Kasumi-1 (cell line): ENCODE measurements at places on chromosomes 2 and 18.

DNA sequence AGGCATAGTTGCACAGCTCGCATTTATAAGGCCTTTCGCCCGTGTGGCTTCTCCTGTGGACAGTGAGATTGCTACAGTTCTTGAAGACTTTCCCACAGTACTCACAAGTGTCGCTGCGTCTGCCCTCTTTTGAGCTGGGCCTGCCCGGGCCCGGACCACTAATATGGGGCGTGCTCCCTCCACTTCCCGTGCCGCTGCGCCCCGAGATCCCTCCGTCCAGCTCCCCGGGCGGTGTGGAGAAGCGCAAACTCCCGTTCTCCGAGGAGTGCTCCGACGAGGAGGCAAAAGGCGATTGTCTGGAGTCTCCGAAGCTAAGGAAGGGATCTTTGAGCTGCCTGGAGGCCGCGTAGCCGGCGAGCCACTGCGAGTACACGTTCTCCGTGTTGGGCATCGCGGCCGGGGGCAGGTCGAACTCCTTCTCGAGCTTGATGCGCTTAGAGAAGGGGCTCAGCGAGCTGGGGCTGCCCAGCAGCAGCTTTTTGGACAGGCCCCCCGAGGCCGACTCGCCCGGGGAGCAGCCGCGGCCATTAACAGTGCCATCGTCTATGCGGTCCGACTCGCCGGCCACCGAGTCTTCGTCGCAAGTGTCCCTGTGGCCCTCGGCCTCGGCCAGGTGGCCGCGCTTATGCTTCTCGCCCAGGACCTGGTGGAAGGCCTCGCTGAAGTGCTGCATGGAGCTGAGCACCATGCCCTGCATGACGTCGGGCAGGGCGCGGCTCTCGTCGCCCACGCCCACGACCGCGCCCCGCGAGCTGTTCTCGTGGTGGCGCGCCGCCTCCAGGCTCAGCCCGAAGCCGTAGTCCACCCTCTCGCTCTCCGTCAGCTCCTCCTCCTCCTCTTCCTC, 92.7 kb downstream of the BCL11A start:
- DNase-seq: no peak

- peak; percentile 93 for DNase-seq
Observed at GRCh38 chr2:65420712-65421431, 11.5 kb downstream of the SPRED2 start.

GRCh38 chr2:898319-898718, 52.3 kb upstream of the SNTG2 start:
- no peak for DNase-seq

GRCh38 chr2:237501892-237502513, 15.0 kb downstream of the MLPH start:
- DNase-seq: no peak
